SK-N-DZ (cell line): ENCODE measurements at places on chromosomes 16 and 17.

DNA sequence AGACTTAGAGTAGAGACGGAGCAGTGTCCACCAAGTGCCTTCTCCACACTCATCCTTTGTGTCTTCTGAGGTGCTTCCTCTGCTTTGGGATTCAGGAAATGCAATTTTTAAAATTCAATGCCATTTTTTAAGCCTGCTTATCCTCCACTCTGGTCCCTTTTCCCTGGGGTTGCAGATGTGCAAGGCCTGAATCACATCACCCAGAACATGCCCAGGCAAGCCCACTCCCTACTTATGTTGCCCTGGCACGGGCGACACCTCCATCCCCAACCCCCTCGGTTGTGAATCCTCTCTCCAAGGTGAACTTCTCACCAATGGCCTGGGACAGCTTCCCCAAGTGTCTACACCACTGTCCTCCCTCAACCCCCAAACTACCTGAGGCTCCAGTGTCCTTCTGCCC, 116.2 kb downstream of the C17orf67 start:
- no peak for DNase-seq

DNA sequence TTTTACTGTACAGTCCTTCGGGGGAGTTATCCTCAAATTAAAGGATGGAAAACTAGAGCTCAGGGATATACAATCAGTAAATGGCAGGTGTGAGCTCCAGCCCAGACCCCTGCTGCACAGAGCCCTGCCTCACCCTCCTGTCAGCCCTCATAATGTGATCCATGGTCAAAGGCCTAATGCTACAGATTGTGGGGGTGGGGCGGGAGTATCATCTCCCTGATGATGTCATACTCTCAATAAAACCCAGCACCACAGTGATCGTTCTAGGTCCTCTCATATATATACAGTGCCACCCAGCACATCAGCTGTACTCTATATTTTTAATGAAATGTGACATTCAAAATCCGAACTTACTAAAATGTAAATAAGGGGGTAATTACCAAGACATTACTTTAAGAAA, 61.5 kb downstream of the SLC39A11 start:
- DNase-seq = peak; percentile 27

DNA sequence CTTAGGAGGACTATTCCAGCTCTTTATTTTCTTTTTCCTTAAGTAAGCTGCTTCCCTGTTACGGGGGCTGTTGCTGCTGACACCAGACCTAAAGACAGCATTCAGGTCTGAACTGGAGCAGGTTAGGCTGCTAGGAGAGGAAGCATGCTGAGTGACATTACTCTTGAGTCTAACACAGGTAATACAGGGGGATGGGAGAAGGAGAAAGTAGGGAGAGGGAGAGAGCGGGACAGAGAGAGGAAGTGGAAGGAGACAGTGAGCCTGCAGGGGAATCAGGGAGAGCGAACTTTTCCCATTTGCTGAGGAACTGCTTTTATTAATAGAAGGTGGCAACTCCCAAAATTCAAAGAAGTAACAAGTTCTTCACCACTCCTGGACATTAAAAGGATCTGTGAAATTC, 130.9 kb downstream of the PARN start:
- DNase-seq = no peak

GRCh38 chr17:47325176-47325575, 1.4 kb downstream of the EFCAB13 start:
- no peak for DNase-seq

DNA sequence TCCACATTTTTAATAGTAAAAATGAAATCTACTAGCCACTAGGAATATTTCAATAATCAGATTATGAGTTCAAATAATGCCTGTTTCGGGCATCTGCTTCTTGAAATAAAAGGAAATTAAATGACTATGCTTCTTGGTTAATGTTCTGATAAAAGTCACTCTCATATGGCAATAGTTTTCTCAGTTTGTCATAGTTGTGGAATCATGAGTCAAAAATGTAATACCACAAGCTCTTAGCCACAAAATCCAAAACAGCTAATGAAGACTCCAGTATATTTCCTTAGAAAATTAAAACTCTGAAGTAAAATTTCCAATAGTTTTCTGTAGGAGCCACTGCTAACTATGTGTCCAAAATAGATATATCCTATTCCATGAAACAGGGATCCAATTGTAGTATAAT, 676.3 kb upstream of the CDH8 start:
- DNase-seq = no peak

GRCh38 chr17:10380631-10381408, 8.0 kb upstream of the MYH13 start:
- no peak for DNase-seq

DNA sequence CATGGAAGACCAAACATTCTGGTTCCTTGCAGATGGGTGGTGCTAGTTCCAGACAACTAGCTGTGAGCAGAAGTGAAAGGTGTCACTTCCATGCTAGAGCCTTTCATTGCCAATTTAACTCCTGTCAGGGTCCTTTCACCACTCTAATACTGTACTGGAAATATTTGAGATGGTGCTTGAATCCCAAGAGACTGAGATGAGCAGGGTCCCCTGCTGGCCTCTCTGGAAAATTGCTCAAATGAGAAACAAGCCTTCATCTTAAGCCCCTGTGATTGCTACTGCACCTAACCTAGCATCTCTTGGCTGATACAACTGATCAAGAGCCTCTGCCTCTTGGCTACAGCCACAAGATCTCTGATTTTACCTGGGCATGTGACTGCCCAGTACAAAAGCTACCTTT, 7.4 kb upstream of the VAC14 start:
- no peak for DNase-seq

DNA sequence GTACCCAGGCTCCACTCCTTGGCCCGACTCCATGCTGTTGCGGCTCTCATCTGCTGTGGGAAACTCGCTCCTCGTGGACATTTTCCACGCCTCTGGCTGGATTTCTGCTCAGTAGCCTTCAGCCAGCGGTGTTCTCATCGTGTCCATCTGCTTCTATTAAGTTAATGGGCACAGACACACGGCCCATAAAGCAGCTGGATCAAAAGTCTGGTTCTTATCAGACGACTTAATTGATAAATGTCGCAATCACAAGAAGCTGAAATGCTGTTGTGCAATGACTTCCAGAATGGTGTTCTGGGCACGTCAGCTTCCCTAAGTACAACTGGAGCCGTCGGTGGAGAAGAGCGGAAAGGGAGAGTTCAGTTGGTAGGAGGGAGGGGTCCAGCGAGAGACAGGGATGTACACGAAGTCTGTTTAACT, 211.7 kb upstream of the CHMP6 start:
- DNase-seq = peak; percentile 93

GRCh38 chr16:89827383-89828198, 684 bp upstream of the SPIRE2 start:
- peak; percentile 74 for DNase-seq

- DNase-seq = no peak
Measured at GRCh38 chr17:56708220-56708558, 114.7 kb downstream of the NOG start.

DNA sequence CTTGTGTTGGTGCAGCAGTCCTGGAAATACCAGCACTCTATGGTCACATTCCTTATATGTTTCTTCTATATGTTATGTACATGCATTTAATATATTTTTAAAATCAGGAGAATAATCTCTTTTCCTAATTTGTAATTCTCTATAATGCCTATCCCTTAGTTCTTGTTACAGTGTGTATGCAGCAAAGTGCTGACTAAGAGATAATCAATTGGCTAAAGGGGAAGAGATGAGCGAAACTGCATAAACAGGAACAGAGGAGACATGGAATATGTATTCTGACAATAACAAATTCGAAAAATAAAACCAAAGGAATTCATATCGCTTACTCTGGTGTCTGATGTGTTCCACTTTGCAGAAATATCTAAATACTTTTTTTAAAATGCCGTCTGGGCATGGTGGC, 41.7 kb downstream of the SYNRG start:
- DNase-seq = no peak

DNA sequence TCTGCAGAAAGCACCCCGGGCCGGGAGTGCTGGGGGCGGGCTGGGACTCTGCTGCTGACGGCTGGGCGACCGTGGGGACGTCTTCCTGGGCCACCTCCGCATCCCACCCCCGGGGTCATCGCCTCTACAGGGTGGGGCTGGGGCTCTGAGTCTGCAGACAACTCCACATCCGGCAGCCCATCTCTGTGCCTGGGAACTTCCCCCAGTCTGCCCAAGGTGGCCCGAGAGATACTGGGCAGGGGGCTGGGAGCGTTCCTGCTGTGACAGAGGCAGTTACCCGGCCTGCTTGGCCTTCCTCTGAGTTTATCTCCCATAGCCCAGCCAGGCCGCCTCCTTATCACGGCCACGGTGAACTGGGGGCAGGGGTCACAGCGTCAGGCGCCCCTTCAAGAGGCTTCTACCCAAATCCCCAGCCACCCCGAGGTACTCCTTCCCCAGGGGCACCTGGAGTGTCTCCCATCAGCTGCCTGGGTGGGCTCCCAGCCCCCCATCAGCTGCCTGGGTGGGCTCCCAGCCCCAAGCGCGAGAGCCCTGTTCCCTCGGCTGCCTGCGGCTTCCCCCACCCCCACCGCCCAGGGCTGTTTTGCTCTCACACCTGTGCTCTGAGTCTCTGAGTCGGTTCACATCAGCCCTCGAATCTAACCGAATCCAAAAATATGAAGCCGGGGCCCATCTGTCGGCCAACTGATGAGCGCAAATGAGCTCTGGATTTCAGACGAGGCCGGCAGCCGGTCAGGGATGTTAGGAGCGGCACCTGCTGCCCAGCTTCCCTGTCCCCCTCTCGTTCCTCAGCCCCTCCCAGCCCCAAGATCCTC, 15.6 kb upstream of the CBFA2T3 start:
- no peak for DNase-seq

DNA sequence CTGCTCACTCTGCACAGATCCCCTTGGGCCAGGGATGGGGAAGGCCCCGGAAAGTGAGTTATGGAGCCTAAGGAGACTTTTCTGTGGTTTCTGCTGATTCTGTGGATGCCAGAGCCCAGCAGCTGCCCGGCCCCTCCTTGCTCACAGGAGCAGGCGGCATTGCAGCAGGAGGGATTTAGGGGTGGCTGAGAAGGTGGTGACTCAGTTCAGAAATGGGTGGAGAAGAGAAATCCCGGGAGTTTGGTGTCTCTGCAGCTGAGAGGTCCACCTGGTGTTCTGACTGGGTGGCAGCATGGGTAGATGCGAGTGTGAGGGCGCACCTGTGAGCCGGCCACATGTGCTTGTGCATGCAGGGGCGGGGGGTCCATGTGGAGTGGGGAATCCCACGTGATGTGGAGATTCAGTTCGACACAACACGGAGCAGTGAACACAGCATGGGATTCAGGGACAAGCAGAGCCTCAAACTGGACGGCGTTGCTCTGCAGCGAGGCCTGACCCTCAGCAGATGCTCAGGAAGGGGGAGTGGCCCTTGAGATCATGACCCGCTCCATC, 16.0 kb upstream of the SPPL2C start:
- DNase-seq = no peak

- peak; percentile 80 for DNase-seq
Measured at GRCh38 chr16:711548-712320, 3.2 kb upstream of the METRN start.

GRCh38 chr16:78437352-78437968, 338.0 kb downstream of the WWOX start:
- DNase-seq = no peak

GRCh38 chr16:52727849-52728248, 180.9 kb upstream of the TOX3 start:
- DNase-seq = no peak

DNA sequence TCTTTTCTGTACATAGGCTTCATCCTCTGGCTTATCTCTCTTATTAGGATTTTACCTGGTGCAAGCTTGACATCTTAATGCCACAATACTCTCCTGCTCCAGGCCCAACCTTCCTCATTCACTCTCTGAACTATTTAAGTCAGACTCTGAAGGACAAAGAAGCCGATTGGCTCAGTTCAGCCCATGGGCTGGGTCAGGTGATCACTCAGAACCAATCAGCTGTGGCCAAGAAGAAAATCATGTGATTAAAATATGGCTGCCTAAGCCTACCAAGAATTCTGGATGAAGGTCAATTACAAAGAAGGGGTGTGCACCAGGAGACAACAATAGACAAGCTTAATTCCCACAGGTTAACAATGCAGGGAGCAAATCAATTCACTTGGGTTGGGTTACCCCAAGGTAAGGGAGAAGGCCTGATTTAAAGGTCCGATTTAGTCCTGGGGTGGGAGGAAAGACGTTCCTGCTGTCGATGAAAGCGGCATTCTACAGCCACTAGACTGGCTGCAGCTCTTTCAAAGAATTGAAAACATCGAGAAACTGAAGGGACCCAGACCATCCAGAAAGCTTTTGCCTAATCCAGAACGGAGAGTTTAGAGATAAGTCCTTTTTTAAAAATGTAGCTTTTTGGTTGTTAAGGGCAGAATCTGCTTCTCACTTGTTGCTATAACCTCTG, 42.9 kb upstream of the NFAT5 start:
- peak; percentile 77 for DNase-seq

- DNase-seq = no peak
Measured at GRCh38 chr17:7644775-7645174, 6.0 kb upstream of the ATP1B2 start.

DNA sequence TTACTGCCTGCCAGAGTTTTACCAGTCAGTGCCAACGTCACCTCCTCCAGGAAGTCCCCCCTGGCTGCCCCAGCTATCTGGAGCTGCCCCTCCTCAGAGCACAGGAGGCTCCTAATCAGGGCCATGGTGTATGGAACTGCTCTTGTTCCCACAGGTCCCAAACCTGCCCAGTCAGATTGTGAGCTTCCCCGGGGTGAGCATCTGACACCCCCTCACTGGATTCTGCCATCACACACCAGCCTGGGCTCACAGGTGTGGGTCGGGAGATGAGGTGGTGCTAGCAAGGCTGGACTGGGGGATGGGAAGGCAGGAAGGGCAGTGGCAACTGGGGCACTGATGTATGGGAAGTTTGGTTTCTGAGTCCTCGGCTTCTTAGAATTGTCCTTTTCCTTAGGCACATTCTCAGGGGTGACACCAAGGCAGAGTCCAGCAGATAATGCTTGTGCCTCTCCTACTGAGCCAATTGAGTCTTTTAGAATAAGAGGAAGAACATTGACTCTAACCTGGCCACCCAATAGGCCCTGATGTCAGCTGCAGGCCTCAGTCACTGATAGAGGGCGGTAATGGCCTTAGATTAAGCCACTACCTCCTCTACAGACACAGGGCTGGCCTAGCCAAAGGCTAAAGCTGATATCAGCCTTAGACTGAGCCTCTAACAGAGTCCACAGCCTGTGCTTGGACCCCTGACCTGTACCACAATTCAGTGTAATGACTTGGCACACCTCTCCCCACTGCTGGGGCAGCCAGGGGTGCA, 107.9 kb downstream of the WSCD1 start:
- no peak for DNase-seq

GRCh38 chr17:36544044-36544306, 744 bp upstream of the GGNBP2 start:
- peak; percentile 44 for DNase-seq

- DNase-seq = no peak
Measured at GRCh38 chr17:59530531-59530930, 34.9 kb upstream of the DHX40 start.
